Iris pigment epithelial cell (primary cell): ENCODE measurements at places on chromosomes 16 and 17.

GRCh38 chr17:77330602-77331081, 189.9 kb downstream of the SEC14L1 start:
- DNase-seq, result no peak

GRCh38 chr16:73998707-73999106, 297.9 kb upstream of the PSMD7 start:
- DNase-seq, result no peak

DNA sequence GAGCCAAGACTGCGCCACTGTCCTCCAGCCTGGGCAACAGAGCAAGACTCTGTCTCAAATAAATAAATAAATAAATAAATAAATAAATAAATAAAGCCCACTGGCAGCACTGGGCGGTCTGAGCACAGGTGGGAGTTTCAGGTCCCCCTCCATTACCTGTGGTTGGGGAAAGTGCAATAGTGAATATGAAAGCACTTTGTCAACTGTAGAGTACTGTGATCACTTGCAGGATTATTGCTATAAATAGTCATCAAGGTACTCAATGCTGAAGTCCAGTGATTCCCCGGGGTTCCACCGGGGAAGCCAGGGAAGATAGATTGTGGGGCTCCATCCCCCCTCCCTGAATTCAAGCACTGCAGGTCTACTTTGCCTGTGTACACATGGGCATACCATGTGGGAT, 42.7 kb upstream of the CPNE2 start:
- DNase-seq, result no peak

DNA sequence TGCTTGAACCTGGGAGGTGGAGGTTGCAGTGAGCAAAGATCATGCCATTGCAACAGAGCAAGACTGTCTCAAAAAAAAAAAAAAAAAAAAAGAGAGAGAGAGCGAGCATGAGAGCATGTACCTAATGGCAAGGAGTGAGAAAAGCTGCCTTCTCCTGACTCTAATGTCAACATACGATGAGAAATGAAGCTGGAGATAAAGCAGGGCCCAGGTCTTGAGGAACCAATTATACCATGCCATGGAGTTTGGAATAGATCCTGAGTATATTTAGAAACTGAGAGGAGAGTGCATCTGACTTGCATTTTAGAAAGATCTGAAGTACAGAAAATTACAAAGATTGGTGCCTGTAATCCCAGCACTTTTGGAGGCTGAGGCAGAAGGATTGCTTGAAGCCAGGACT, 3.8 kb upstream of the MAP2K6 start:
- DNase-seq, result no peak

GRCh38 chr17:4579678-4580077, 4.7 kb upstream of the SMTNL2 start:
- DNase-seq, result no peak
